ENCODE measurements at places on chromosomes 12 and 14. TPM values are rescaled to one million over a fixed set of nuclear protein-coding genes. Genes with fewer than 3 reads are reported as not detected.
A peak's percentile ranks its signal among the peaks of the same experiment; 100 is the strongest.

DNA sequence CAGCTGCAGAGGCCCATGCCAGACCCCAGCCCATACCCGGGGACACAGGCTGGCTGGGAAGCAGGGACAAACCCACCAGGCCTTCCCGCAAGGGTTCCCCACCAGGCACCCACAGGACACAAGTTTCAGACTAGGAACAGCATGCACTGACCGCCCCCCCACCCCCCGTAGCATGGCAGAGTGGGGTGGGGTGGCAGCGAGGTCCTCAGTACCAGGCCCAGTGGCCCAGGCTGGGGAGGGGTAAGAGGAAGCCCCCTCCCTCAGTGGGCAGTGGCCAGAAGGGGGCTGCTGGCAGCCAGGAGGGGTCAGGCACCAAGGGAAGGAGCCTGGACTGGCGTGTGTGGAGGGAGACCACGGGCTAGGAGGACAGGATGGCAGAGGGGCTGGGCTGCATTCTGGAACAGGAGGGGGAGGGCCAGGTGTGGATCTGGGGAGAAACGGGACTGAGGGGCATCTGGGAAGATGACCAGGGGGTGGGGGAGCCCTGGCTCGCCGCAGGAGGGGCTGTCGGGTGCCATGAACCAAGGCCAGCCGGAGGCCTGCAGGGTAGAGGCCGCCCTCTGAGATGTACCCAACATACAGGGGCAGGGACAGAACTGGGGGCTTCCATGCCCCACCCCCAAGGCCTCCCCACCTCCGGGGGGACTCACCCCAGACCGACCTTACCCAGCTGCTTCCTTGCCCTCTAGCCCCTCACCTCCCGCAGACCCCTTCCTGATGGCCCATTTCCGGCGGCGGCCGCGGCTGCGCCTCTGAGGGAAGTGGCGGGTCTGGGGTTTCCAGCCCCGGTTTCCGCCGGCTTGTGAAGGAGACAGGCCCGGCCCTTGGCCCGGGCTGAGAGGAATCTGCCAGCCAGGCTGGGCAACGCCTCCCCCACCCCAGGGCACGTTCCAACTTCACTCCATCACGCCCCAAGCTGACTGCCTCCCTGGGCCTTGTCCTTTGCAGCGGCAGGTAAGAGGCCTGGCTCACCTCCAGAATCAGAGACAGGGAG lies 5.6 kb upstream of the JAG2 start:
- no peak for DNase-seq
- no peak overlapping the region for H3K4me3 ChIP-seq

GRCh38 chr12:12839873-12840579 lies 26.9 kb downstream of the DDX47 start:
- no peak overlapping the region for H3K4me3 ChIP-seq
- H3K36me3 ChIP-seq: no peaks in the 10 kb centered on the region
- no peaks in the 10 kb centered on the region for H3K4me1 ChIP-seq
- no peaks in the 10 kb centered on the region for H3K27me3 ChIP-seq
- no peak overlapping the region for H3K27ac ChIP-seq

DNA sequence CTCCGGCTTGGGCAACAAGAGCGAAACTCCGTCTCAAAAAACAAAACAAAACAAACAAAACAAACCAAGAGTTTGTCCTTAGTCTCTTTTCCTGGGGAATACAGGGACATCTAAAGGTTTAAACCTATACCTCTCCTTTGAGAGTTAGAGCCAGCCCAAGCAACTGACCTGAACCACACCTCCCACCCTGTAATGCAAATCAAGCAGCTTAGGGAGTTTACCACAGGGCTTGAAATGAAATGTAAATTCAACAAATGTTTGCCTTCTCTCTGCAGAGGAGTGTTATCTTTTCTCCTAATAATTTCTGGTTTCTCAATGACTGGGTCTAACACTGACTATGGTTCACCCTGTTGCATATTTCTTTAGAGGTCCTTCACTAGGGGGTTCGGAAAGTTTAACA lies 16.7 kb downstream of the PPP1CC start:
- H3K4me1 ChIP-seq: peaks cover 3% of the 10 kb centered on the region
- no peak overlapping the region for H3K4me3 ChIP-seq
- DNase-seq: no peak
- H3K27ac ChIP-seq: peak overlapping the region; percentile 17
- peaks cover 4% of the 10 kb centered on the region for H3K36me3 ChIP-seq

- H3K4me3 ChIP-seq: no peak overlapping the region
- H3K27ac ChIP-seq: no peak overlapping the region
- DNase-seq: no peak
- H3K27me3 ChIP-seq: no peaks in the 10 kb centered on the region
- H3K4me1 ChIP-seq: peaks cover 4% of the 10 kb centered on the region
These were observed 258.6 kb downstream of the MSRB3 start for GRCh38 chr12:65536876-65537681.

DNA sequence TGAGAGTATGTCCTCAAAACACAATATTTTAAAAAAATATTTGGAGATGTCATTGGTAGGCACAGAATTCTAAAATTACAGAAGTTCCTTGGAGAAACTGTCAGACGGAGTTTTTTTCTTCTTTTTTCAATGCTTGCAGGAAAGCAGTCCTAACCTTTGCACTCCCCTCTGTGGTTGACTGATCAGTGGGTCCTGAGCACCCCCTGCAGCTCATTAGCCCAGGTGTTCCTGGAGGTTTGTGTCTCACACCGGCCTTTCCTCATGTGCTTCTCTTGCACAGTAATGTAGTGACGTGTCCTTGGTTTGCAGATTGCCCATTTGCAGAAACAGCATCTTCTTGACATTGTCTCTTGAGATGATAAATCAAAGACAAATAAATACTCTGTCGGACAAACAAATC lies 513.0 kb downstream of the TMEM121 start:
- no peak for DNase-seq
- no peaks in the 10 kb centered on the region for H3K4me1 ChIP-seq
- no peak overlapping the region for H3K4me3 ChIP-seq
- no peak overlapping the region for H3K27ac ChIP-seq

DNA sequence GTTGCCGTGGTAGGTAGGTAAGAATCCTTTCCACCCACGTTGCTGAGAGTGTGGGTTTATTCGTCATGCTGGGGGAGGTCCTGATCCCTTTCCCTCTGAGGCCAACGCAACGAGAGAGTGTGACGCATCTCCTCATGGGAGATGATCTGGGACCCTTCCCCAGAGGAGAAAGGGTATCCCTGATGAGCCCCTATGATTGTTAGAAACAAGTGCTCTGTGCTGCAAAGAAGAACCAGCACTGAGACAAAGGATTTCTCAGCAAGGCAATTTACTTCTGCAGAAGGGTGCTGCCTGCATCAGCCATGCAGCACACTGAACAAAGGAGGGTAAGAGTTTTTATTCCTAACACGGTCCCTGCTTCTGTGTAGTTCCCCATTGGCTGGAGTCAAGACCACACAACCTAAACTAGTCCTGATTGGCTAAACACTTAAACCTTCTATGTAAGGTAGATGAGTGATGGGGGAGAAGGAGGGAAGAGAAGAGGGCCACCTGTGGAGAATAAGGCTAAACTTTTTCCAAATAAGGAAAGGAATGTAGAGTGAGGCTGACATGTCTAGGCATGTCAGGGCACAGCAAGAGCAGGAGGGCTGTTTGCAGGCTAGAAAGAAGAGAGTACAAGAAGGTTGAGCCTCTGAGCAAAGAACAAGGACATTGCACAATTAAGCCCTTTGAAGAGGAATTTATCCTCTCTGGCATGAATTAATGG lies 21.3 kb downstream of the CLEC2A start:
- no peak overlapping the region for H3K27ac ChIP-seq
- peaks cover 1% of the 10 kb centered on the region for H3K27me3 ChIP-seq
- no peak overlapping the region for H3K4me3 ChIP-seq
- DNase-seq: no peak
- peaks cover 10% of the 10 kb centered on the region for H3K36me3 ChIP-seq

DNA sequence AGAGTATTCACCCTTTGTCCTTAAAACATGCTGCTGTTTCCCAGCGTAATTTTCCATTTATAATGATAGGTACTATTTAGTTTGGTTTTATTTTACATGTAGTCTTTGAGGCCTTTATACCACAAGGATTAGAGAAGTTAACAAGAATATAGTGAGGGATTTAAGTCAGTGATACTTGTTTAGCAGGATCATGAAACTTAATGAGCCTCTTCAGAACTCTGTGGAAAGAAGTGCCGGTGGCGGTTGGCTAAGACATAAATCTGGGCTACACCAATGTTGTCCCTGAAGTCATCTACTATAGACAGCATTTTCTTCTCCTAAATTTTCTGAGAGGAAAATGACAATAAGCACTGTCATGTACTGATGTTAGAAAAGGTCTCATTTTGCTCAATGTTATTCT lies 1226.0 kb upstream of the SEL1L start:
- H3K27me3 ChIP-seq: no peaks in the 10 kb centered on the region
- H3K36me3 ChIP-seq: no peaks in the 10 kb centered on the region
- no peak overlapping the region for H3K27ac ChIP-seq
- peaks cover 2% of the 10 kb centered on the region for H3K4me1 ChIP-seq
- no peak for DNase-seq

- no peaks in the 10 kb centered on the region for H3K36me3 ChIP-seq
- H3K27me3 ChIP-seq: no peaks in the 10 kb centered on the region
- no peak for DNase-seq
- H3K4me1 ChIP-seq: no peaks in the 10 kb centered on the region
- H3K4me3 ChIP-seq: no peak overlapping the region
These were observed 40.5 kb downstream of the ESR2 start for GRCh38 chr14:64253672-64254071.

- no peak overlapping the region for H3K27ac ChIP-seq
- peaks cover 2% of the 10 kb centered on the region for H3K27me3 ChIP-seq
- H3K36me3 ChIP-seq: no peaks in the 10 kb centered on the region
- peaks cover 70% of the 10 kb centered on the region for H3K4me1 ChIP-seq
- H3K4me3 ChIP-seq: no peak overlapping the region
These were observed 5.8 kb downstream of the VRK1 start for GRCh38 chr14:96802963-96803362.

GRCh38 chr12:78483767-78484315 lies 380.7 kb upstream of the SYT1 start:
- H3K27me3 ChIP-seq: no peaks in the 10 kb centered on the region
- DNase-seq: no peak
- no peak overlapping the region for H3K4me3 ChIP-seq
- H3K27ac ChIP-seq: no peak overlapping the region
- no peaks in the 10 kb centered on the region for H3K36me3 ChIP-seq
- H3K4me1 ChIP-seq: no peaks in the 10 kb centered on the region

GRCh38 chr12:106954462-106955376 lies 988 bp upstream of the TMEM263 start:
- peak overlapping the region; percentile 89 for H3K4me3 ChIP-seq
- H3K4me1 ChIP-seq: peaks cover 2% of the 10 kb centered on the region
- DNase-seq: peak; percentile 60
- H3K36me3 ChIP-seq: no peaks in the 10 kb centered on the region

- no peak for DNase-seq
- no peak overlapping the region for H3K27ac ChIP-seq
- H3K4me1 ChIP-seq: peaks cover 44% of the 10 kb centered on the region
These were observed 302.8 kb downstream of the CACNA1C start for GRCh38 chr12:2355604-2356003.

DNA sequence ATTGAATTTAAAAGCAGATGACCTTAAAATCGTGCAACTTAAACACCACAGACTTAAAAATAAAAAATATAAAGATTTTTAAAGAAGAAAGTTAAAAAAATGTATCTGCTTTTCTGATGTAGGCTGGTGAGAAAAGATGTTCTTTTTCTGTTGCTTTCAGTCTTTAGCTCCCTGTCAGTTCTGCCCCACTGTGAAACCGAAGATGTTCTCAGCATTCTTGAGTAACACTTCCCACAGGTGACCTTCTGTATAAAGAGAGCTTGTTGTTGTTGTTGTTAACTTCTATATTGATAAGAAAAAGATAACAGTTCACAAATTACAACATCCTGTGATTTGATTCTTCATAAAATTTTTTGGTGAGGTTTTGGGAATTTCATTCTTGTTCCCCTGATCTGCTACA lies 377.9 kb upstream of the RGS6 start:
- H3K36me3 ChIP-seq: no peaks in the 10 kb centered on the region
- no peak overlapping the region for H3K4me3 ChIP-seq
- H3K27ac ChIP-seq: no peak overlapping the region
- H3K27me3 ChIP-seq: peaks cover 3% of the 10 kb centered on the region
- DNase-seq: no peak

DNA sequence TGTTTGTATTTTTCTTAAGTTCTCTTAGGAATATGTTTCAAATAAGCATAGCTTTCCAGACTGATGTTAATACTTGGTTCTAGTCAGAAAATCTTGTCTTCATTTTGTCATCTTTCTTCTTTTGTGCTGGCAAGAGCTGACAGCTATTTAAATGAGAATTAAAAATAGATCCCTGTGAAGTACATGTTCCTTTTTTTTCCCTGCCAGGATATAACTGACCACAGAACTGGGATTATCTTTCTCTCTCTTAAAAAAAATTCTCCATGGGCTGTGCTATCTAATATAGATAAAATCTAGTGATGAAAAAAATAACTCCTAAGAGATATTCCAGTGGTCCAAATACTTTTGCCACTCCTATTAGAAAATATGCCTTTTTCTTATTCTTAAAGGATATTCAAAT lies 163.4 kb downstream of the AKAP6 start:
- no peak for DNase-seq
- no peak overlapping the region for H3K27ac ChIP-seq

- H3K27me3 ChIP-seq: no peaks in the 10 kb centered on the region
- peaks cover 3% of the 10 kb centered on the region for H3K4me1 ChIP-seq
- DNase-seq: no peak
- H3K27ac ChIP-seq: no peak overlapping the region
These were observed 11.0 kb upstream of the AEBP2 start for GRCh38 chr12:19428246-19428645.

- H3K4me1 ChIP-seq: peaks cover 40% of the 10 kb centered on the region
- no peak overlapping the region for H3K27ac ChIP-seq
- H3K27me3 ChIP-seq: peaks cover 12% of the 10 kb centered on the region
- no peak for DNase-seq
- peaks cover 9% of the 10 kb centered on the region for H3K36me3 ChIP-seq
- H3K4me3 ChIP-seq: peak overlapping the region; percentile 18
These were observed 2.6 kb upstream of the TAMALIN start for GRCh38 chr12:52004042-52004648.

DNA sequence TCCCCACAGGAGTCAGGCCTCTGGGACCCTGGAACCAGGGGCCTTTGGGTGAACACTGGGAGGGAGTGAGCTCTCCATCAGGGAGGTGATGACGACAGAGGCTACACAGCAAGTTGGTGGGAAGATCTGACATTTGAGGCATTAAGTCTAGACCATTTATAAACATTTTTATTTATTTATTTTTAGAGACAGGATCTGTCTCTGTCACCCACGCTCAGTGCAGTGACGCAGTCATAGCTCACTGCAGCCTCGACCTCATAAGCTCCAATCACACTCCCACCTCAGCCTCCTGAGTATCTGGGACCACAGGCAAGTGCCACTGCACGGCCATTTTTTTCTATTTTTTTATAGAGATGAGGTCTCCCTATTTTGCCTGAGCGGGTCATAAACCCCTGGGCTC lies 53.6 kb downstream of the TEAD4 start:
- H3K4me1 ChIP-seq: no peaks in the 10 kb centered on the region
- no peak overlapping the region for H3K4me3 ChIP-seq
- H3K36me3 ChIP-seq: peaks cover 6% of the 10 kb centered on the region
- no peak for DNase-seq
- no peak overlapping the region for H3K27ac ChIP-seq

- H3K36me3 ChIP-seq: no peaks in the 10 kb centered on the region
- H3K27me3 ChIP-seq: no peaks in the 10 kb centered on the region
- no peaks in the 10 kb centered on the region for H3K4me1 ChIP-seq
These were observed 5.0 kb upstream of the NEDD1 start for GRCh38 chr12:96902076-96902475.

GRCh38 chr14:92897922-92898565 lies 24.9 kb upstream of the CHGA start:
- no peak overlapping the region for H3K27ac ChIP-seq
- H3K4me1 ChIP-seq: peaks cover 9% of the 10 kb centered on the region
- DNase-seq: no peak
- no peak overlapping the region for H3K4me3 ChIP-seq

HPD gene
- not detected for total RNA-seq

TIMELESS gene
- 17.9 TPM for total RNA-seq

PSEN1 gene
- 79.7 TPM for total RNA-seq

KERA gene
- not detected for total RNA-seq

TBC1D30 gene
- 15.2 TPM for total RNA-seq

PIP4P1 gene
- 49.1 TPM for total RNA-seq

APEX1 gene
- 265 TPM for total RNA-seq

RAB3IP gene
- 18.2 TPM for total RNA-seq
